ELF-1 (cell line): ENCODE measurements at places on chromosomes 2 and 18.

DNA sequence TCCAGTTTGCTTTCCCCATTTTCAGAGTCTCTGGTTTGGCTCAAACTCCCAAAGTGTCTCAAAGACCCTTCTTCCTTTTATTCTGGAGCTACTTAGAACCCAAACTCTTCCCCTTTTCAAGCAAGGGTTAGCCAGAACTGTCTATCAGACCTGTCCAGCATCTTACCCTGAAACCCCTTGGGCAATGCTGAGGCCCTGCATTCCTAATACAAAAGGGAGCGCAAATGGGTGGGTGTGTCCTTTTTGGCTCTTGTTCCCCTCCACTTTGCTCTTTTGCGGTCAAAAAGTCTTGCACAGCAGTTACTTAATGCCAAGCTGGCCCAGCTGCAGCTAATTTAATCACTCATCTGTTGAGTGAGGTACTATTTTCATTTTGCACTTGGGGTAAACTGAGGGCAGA lies 231.2 kb upstream of the FOSL2 start:
- DNase-seq: peak; percentile 68

DNA sequence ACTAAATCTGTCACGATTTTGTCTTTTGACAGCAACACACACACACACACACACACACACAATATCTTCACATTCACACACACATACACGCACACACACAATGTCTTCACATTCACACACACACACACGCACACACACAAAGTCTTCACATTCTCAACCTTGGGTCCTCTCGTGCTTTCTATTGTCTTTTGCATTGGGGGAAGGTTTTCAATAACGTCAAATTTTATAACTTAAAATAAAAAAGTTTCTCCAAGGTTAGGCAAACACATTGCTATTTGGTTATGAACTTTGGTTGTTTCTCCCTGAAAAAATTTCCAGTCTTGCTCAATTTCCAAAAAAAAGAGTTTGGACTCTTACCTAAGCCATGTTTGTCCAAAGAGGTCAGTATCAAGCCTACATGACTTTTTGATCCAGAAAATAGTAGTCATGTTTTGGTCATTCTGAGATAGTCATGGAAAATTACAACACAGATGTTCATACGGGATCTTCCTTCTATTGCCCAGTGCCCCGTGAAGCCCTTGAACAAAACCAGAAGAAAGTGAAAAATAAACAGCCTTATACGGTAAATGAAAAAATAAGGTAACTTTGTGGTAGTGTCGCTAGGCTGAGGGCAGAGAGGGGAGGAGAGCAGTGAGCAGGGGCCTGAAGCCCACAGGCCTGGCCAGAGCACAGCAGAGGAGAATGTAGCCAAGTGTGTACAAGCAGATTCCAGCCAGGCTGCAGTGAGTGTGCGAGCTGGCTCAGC lies 542.8 kb upstream of the ID2 start:
- DNase-seq: no peak

DNA sequence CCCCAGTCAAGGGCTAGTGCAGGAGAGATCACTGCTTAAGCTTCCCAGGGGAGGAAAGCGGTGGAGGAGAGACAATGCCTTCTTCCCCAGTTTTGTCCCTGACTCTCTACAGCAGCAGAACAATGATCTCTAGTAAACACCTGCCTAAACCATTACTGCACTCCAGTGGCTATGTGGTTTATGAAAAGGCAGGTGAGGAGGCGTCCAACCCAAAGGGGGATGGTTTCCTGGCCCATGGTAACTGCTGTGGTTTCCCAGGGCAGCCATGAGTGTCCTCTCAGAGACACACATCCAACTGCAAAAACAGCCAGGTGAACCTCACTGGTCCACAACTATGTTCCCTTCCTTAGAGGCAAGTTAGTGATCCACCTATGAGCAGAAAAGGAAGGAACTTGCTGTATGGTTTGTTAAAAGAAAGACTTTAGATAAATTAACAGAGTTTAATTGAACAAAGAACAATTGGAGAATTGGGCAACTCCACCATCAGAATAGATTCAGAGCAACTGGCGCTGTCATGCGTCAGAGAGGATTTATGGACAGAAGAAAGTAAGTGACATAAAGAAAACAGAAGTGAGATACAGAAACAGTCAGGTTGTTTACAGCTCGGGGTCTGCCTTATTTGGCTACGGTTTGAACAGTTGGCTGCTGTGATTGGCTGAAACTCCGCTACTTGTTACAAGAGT lies 4.8 kb upstream of the TTC39C start:
- DNase-seq: no peak

- no peak for DNase-seq
These were observed 401.2 kb downstream of the PTH2R start for GRCh38 chr2:208807756-208808155.

DNA sequence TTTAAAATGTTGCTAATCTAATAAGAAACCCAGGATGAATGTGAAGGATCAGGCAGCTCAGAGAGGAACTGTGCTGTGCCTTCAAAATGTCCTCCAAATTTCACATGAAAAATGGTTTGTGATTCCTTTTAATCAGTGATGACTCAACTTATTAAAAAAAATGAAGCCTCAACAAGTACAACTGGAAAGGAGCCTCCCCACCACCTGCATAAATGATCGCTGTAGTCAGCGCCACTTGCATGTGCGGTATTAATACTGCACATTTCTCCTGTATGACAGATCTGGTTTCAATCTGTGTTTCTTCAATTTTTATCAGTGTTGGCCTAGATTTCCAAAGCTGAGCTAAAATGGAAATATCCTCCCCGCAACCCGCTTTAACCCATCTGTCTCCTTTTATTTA lies 115.0 kb upstream of the TMEM200C start:
- DNase-seq: no peak
